ENCODE measurements at places on chromosomes 12 and 14.

GRCh38 chr12:46244273-46244915 lies 24.4 kb downstream of the SLC38A1 start:
- DNase-seq, result no peak

- peak; percentile 28 for DNase-seq
Observed at GRCh38 chr14:34665785-34666435, 36.0 kb upstream of the SNX6 start.

DNA sequence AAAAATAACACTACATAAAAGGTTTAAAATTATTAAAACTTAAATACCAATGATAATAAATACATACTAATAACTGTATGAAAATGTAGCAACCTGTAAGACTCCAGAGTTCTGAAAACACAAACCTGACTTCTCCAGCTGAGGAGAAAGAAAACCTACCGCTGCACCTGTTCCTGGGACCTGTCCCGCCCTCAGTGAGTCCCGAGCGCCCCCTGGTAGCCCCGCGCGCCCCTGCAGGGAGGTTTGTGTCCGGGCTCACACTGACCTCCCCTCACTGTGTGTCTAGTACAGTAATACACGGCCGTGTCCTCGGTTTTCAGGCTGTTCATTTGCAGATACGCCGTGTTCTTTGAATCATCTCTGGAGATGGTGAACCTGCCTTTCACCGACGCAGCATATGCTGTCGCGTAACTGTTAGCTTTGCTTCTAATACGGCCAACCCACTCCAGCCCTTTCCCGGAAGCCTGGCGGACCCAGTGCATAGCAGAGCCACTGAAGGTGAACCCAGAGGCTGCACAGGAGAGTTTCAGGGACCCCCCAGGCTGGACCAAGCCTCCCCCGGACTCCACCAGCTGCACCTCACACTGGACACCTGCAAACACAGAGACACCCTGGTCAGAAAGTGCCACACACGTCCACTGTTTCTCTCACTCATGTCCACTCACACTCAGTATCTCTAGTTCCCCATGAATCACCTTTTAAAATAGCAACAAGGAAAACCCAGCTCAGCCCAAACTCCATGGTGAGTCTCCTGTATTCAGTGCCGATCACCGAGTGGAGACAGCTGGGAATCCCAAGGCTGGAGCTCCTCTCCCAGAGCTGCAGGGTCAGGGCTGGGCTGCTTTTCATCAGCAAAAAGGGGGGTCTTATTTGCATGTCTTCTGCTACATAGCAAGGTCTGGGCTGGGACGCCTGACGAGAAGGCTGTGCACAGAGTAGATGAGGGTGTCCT lies 1276.3 kb downstream of the TMEM121 start:
- no peak for DNase-seq

DNA sequence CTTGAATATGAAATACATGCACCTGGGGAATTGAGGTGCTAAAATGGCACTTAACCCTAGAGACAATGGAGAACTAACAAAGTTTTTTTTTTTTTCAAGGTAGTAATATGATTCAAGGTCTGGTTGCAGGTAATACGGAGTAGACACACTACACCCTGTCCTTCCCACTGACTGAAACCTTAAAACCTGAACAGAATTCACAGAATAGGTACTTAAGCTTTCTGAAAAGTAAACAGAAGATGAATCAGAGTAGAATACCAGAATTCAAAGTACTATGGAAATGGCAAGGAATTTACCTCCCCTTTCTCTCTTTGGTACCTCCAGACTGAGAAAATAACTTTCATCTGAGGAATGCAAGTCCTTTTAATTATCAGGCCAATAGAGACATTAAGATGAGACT lies 87.2 kb downstream of the PAPLN start:
- no peak for DNase-seq

GRCh38 chr14:35365130-35366055 lies 39.2 kb downstream of the NFKBIA start:
- DNase-seq, result no peak

DNA sequence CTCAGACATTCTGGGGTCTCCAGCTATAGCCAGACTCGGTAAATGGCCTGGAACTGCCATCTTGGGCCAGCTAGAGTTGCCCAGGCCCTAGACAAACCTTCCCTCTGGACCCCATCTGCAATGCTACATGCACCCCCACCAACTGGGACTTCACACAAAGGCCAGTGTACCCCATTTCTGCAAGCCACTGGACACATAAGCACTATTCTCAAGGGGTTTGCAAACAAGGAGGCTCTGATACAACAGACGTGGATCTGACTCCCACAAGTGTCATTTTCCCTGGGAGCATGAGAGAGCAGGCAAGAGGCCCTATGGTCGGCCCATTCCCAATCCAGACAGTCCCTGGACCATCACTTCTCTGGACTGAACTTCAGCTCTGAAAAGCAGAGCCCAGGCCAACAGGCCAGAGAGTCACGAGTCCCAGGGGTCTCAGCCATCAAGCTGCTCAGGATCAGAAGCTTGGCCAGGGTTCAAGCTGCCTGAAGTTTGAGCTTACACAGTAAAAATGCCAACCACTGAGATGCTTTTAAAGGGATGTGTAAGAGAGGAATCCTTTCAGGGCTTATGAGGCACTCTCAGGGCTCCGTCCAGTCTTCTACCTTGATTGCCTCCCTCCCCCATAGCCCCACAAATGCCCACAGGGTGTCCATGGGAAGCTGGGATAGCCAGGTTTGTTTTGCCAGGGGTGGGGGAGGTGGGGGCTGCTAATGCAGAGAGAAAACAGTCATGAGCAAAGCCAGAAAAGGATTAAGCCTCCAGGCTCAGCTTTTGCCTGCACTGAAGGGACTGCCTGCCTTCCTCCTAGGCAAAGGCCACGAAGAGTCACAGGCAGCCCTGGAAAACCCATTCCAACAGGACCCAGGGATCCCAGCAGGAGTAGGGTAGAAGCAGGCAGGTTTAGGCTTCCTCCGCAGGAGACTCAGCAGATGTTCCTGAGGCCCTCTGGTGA lies 31.7 kb upstream of the PNMA1 start:
- DNase-seq, result no peak

GRCh38 chr14:85728476-85729065 lies 198.6 kb downstream of the FLRT2 start:
- DNase-seq, result no peak

DNA sequence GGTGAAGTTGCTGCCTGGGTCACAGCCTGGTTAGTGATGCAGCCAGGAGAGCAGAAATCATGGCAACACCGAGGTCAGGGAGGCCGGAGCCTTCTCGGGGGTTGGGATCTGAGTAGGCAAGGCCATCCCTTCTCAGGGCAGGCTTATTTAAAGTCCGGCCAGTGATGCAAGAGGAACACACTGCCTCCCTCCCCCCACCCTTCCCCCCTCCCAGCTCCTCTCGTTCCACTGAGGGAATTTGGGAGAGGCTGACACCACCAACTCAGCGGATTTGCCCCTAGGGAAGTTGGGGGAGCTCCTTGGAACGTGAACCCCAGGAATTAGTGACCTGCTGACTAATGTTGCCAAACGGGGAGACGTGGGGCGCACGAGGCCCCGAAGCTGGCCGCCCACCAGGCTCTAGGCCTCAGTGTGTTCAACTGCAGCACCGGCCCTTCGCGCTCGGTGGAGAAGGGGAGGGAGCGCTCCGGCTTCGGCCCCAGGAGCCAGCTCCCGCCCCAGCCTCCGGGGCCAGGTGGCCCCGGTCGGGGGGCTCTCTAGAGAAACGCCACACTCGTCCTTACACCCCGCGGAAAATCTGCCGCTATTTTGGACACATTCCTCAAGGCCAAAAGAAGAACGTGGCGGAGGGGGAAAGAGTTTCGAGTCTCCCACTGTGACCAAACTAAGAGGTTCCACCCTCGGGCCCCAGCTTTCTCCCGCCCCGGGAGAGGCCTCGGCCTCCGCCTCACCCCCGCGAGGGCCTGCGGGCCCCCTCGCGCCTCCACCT lies 1.6 kb downstream of the CTDSP2 start:
- peak; percentile 50 for DNase-seq

DNA sequence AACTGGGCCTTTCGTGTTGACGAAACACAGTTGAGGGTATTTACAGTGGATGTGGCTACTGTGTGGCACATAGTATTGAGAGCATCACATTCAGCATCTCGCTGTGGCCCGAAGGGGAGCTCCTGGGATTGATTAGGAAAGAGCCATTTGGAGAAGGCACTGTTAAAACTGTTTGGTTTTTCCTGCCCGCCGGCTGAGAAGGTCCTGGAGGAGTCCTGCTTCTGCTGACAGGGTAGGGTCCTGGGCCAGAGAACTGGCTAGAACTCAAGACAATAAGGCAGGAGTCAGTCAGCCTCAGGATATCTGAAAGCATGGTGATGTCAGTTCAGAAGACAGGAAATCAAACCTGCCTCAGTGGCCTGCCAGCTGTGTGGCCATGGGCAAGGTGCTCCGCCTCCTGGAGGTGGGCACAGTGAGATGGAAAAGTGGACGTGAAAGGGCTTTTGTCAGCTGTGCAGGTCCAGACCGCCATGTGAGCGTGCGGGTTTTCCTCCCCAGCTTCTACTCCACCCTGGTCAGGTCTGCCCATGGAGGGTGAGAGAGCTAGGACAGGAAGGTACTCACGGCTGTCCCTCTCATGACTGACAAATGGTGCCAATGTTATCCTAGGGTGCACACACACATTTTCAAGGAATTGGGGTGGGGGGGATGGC lies 92.3 kb downstream of the NTF3 start:
- no peak for DNase-seq

GRCh38 chr12:71664411-71665089 lies 449 bp downstream of the THAP2 start:
- no peak for DNase-seq

- DNase-seq, result no peak
Observed at GRCh38 chr12:107655281-107656065, 30.1 kb upstream of the PWP1 start.

Measured in LNCaP clone FGC (cell line).